ENCODE measurements at places on chromosomes 5 and 9. TPM values are rescaled to one million over a fixed set of nuclear protein-coding genes. Genes with fewer than 3 reads are reported as not detected.

- no peak for DNase-seq
Observed at GRCh38 chr9:106981396-106982287, 118.7 kb downstream of the ZNF462 start.

DNA sequence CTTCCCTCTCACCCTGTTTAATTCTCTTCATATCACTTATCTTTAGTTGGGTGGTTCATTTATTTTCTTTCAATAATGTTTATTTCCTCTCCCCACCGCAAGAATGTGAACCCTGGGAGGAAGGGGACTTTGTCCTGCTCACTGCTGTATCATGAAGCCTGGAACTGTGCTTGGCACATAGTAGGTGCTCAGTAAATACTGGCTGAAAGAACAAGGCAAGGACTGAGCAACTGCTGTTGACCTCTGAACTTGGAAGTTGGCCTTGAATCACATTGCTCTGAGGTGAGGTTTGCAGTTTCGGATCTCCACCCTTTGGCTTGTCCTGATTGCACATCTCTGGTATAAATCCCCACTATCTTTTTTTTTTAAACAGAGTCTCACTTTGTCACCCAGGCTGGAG, 22.0 kb upstream of the PTGS1 start:
- no peak for DNase-seq

- DNase-seq = no peak
Observed at GRCh38 chr5:144406442-144406841, 235.8 kb downstream of the KCTD16 start.

GRCh38 chr5:162067162-162067561, 411 bp upstream of the GABRG2 start:
- DNase-seq = no peak

Gene F2RL1
- 1.4 TPM for total RNA-seq

Gene DEPDC1B
- not detected for total RNA-seq

Gene MYOZ3
- 9.3 TPM for total RNA-seq
